CD14-positive monocyte (primary cell): ENCODE measurements at places on chromosomes 12 and 14. TPM values are rescaled to one million over a fixed set of nuclear protein-coding genes. Genes with fewer than 3 reads are reported as not detected.

FRMD6 gene
- polyA plus RNA-seq, result 0.08 and 0.12 TPM in 2 replicates

SCARB1 gene
- polyA plus RNA-seq, result 15.2 TPM

PTPRO gene
- polyA plus RNA-seq, result 4.1 and 12.0 TPM in 2 replicates

TAS2R20 gene
- polyA plus RNA-seq, result not detected

TUBA1A gene
- 946 TPM for polyA plus RNA-seq

SLC35E3 gene
- 12.4 TPM for polyA plus RNA-seq
